ENCODE measurements at places on chromosomes 5 and 9.

DNA sequence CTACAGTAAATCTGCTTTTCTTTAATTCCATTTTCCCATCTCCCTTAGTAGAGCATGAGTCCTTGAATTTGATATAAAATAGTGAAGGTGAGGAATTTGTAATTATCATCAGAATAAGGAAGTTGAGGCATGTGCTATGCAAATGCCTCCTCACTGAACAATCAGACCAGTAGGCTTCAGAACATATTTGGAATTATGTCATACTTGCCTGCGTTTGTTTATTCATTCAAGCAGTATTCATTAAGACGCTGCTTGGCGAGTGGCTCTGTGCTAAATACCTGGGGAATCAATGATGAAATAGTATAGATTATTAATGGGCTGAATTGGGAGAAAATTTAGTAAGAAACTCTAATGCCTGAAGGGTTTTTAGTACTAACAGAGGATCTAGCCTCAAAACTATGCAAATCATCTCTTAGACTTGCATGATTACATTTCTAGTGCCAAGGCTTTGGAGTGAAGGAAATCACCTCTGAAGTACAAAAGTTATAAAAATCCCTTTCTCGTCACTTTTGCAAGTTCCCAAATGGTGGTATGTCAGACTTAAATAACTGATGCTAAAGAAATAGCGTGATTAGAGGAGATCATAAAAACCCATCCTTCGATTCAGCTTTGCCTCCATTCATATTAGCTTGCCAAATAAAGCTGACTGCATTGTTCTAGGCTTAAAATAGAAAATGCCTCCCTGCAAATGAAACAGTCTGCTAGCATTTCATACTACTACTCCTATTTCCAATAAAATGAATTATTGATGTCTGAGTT, 141.7 kb downstream of the PCSK5 start:
- DNase-seq: no peak

DNA sequence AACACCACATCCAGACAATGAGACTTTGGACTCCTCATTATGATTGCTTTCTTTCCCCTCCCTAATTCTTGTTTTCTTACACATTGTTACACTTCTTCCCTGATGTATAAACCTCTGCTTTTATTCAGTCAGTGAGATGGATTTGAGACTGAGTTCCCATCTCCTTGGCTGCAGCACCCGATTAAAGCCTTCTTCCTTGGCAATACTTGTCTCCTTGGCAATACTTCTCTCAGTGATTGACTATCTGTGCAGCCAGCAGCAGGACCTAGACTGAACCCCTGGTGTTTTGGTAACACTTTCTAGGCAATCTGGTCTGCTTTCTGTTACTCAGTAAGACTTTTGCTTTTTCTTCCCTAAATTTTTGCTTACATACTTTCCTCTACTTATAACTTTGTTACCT, 492.8 kb upstream of the SMC2 start:
- no peak for DNase-seq

DNA sequence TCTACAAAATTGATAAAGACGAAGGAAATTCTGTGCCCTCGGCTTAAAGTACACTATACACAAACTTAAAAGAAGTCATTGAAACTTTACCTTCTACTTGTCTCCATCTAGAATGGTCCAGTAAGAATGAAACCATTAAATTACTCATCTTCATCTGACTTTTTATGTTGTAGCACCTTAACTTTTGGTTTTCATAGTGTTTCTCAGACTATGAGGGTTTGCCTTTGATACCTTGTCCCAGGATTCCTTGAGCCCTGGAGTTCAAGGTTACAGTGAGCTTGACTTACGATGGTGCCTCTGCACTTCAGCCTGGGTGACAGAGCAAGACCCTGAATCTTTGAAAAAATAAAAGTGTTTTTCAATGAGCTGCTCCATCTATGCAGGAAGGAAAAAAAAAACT, 132.2 kb downstream of the CDC42SE2 start:
- no peak for DNase-seq

DNA sequence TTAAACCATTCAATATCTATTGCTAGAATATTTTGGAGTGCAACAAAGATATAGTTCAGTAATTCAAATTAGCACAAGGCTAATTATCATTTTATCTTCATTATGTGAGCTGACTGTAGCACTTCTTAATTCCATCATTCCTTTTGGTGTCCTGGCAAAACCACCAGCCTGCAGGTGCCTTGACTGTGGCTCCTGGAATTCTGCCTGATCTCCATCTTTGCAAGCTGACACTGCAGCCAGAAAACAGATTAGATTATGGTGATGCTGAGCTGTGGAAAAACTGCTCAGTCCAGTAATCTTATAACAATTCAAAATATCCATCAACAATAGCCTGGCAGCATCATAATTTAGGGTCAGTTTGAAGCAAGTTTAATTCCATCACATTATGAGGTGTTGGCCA, 919.5 kb downstream of the DTWD2 start:
- DNase-seq: no peak

DNA sequence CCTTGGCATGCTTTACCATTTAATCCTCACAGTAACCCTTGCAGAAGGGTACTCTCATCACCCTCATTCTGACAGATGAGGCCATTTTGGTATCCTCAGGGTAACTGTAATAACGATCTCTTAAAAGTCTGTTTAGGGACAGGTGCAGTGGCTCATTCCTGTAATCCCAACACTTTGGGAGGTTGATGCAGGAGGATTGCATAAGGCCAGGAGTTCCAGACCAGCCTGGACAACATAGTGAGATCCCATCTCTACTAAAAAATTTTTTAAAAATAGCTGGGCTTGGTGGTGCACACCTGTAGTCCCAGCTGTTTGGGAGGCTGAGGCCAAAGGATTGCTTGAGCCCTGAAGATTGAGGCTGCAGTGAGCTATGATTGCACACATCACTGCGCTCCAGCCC, 31.8 kb downstream of the CSF1R start:
- DNase-seq: no peak

DNA sequence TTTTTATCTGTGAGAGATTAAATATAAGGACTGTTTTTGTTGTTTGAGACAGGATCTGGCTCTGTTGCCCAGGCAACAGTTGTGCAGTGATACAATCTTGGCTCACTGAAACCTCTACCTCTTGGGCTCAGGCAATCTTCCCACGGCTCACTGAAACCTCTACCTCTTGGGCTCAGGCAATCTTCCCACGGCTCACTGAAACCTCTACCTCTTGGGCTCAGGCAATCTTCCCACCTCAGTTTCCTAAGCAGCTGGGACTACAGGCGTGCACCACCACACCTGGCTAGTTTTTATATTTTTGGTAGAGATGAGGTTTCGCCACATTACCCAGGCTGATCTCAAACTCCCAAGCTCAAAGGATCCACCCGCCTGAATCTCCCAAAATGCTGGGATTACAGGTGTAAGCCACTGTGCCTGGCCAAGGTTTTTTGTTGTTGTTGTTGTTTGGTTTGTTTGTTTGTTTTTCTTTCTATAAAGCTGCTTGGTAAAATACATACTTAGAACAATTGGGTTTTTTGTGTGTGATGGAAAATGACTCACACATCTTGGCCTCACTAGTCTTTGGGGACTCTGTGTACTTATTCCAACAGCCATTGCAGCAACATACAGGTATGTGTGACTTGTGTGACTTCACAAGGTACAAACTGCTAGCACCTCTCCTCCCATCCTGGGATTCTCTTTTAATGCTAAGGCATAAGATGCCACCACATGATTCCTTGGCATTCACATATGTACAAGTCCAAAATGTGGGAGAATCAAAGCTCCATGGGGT, 36.5 kb upstream of the RASA1 start:
- DNase-seq: no peak

DNA sequence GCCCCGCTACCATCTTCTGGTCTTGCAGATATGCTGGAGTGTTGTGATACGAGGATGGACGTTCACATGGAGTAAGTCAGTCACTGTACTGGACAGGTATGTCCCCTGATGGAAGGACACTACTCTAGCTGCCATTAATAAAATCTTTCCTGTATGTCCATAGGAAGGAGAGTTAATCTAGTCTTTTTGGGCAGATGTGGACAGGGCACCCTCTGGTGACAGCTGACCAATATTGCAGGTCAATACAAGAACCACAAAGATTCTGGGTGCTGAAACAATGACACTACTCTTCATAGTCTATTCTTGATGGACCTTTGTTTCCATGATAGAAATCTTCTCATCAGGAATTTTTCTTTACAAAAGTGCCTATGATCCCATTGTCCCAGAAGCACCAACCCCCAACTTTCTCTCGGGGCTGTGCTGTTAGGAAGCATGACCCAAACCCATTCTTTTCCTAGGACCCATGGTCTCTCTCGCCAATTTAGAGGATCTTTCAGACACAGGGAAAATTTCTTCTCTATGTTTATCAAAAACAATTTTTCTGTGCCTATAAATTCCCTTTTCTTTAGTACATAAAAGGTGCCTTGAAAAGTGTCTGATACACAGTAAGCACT, 376.9 kb downstream of the DTWD2 start:
- no peak for DNase-seq

DNA sequence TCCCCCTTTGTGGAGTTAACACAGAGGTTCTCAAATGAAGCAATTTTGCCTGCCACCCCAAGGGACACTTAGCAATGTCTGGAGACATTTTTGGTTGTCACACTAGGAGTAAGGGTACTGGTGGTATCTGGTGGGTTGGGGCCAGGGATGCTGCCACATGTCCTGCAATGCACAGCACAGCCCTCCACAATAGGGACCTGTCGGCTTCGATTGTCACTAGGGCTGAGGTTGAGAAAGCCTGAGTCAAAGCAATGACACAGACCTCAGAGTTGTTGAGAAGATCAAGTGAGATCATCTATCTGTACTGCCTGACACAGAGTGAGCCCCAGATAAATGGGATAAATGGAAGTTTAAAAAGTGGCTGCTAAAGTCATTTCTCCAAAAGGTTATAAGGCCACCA, 249.2 kb upstream of the KLF4 start:
- DNase-seq: no peak

- no peak for DNase-seq
Measured at GRCh38 chr5:17021602-17021932, 85.5 kb upstream of the MYO10 start.

DNA sequence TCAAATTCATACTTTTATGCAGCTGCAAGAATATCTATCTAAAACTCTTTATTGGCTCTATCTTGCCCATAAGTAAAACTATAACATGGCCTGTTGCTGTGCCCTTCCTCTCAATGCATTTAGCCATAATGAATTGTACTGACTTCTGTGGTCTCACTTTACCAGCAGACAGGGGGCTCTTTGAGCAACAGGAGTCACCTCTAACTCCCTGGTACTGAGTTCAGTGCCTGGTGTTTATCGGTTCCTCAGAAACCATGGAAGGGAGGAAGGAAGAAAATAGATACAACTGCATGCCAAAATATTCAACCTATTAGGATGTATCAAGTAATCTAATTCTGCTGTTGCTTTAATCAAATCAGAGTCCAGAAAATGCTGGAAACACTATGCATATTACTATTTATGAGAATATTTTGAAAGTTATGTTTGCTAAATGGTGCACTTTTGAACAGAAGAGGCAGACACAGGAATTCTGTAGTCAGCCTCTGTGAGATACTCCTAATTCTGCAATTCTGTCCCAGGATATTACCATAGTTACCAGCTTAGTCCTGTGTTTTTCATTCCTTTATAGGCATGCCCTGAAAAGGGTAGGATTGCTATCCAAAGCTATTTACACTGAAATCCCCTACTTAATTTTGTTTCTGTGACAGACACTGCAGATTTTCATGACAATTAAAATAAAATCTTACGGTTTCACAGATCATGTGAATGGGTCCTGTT, 89.8 kb downstream of the CD180 start:
- no peak for DNase-seq

GRCh38 chr5:24606971-24607370, 37.8 kb downstream of the CDH10 start:
- DNase-seq: no peak

DNA sequence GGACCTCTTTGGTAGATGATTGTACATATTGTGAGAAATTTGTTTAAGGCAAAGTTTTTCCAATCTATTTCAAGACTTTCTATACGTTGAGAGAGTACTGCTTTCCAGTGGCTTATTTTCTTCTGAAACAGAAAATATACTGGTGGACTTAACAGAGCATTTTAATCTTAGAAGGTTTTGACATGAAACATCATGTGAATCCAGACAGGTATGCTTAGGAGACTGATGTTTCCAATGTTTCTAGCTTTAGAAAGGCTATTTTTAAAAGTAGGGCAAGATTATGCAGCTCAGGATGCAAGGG, 71.0 kb downstream of the PIK3R1 start:
- DNase-seq: no peak

DNA sequence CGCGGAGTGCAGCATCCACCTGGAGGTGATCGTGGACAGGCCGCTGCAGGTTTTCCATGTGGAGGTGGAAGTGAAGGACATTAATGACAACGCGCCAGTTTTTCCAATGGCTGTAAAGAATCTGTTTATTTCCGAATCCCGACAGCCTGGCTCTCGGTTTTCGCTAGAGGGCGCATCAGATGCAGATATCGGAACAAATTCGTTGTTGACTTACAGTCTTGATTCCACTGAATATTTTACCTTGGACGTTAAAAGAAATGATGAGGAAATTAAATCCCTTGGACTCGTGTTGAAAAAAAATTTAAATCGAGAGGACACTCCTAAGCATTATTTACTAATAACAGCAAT, 611 bp downstream of the PCDHA3 start:
- DNase-seq: no peak

DNA sequence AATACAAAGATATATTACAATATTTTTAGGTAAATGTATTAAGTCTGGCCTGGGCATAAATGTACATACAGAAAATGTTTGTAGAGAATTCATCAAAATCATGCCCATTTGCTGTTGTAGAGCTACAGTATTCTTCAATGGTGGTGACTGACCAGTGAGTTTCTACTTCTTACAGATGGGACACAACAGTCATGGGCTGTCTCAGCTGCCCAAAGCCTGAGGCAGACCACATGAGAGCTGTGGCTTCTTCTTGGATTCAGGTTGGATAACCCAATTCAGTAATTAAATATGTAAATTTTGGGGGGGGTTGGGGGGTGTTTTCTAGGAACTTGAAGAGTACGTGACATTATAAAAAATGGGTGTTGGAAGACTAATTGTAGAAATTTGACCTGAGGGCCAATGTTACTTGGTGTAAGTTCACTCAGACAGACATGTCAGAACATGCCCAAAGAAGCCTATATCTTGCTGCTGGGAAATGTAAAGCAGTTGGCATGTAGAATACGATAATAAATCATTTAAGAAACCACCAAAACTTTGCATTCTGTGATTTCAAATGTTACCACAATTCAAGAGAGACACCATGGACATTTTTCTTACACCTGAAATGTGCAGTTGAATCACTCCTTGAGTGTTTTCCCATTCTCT, 17.9 kb downstream of the STARD4 start:
- no peak for DNase-seq

DNA sequence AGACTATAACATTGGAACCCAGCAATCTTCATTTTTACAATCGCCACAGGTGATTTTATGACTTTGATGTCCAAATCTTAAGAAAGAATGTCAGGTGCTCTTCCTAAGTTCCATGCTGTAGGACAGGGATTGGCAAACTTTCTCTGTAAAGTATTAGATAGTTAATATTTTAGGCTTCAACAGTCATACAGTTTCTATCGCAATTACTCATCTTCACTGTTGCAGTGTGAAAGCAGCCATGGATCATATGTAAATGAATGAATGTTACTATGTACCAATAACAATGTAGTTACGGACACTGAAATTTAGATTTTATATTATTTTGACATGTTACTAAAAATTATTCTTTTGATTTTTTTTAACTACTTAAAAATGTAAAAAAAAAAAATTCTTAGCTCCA, 169.7 kb downstream of the DTWD2 start:
- no peak for DNase-seq

GRCh38 chr5:116068028-116068632, 16.7 kb upstream of the COMMD10 start:
- no peak for DNase-seq

All from left hindlimb (tissue), 1 donor.